ENCODE measurements at places on chromosomes 5 and 9.

GRCh38 chr5:61896811-61897210, 409.2 kb upstream of the KIF2A start:
- no peak for DNase-seq

DNA sequence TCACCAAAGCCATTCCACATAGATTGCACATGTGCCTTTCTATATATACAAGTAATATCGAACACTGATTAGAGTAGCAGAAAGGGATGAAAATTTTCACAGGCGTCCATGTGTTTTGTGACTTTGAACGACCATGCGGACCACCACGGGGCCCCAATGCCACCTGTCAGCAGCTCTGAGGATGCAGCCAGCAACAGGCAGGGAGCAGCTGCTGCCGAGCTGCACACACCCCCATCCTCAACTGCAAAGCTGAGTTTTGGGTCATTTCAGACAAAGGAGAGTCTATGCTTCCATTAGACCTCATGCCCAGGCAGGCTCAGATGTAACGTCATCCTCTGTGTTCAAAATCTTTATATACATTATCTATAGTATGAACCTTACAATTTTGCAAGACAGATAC, 503.8 kb downstream of the IRX1 start:
- no peak for DNase-seq

DNA sequence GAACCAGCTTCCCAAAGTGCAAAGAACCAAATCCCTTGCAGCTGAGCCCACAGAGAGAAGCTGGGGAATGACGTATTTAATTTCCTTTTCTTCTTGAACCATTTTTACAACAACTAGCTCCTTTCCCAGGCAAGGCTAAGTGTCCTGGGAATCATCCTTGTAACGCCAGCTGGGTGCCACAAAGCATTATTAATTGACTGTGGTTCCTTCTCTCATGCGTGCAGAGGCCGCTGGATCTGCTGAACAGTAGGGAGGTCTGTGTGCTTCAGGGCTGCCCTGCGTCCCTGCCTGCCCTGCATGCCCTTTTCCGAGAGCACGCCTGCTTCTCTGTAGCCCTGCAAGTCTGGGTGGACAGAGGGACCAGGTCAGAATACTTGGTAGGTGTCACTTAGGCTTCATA, 124.1 kb upstream of the OTULINL start:
- no peak for DNase-seq

DNA sequence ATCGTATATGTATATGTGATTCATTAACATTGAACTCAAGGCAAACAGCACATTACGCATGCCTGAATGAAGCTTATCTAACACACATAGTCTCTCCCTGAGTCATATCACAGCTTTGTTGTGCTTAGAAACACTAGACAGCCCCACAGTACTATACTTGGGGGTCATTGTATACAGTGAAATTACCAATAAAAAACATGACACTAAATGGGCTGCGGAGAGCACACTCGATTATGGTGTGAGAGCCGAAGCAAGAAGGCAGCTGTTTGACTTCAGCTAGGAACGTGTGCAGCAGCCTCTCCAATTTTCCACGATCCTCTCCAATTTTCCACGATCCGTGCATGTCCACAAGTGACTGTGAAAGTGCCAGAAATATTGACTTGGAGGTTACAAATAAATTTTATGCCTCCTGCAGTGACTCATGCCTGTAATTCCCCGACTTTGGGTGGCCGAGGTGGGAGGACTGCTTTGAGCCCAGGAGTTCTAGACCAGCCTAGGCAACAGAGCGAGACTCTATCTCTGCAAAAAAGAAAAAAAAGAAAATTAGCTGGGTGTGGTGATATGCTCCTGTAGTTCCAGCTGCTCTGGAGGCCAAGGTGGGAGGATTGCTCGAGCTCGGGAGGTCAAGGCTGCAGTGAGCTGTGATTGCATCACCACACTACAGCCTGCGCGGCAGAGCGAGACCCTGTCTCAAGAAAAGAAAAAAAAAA, 102.4 kb downstream of the DAPK1 start:
- no peak for DNase-seq

GRCh38 chr5:2254880-2255750, 372.4 kb upstream of the IRX4 start:
- no peak for DNase-seq
